ENCODE measurements at places on chromosomes 4 and X. TPM values are rescaled to one million over a fixed set of nuclear protein-coding genes. Genes with fewer than 3 reads are reported as not detected.

FREM3 gene
- not detected for total RNA-seq

MYOZ2 gene
- total RNA-seq, result 0.29 TPM

DNA sequence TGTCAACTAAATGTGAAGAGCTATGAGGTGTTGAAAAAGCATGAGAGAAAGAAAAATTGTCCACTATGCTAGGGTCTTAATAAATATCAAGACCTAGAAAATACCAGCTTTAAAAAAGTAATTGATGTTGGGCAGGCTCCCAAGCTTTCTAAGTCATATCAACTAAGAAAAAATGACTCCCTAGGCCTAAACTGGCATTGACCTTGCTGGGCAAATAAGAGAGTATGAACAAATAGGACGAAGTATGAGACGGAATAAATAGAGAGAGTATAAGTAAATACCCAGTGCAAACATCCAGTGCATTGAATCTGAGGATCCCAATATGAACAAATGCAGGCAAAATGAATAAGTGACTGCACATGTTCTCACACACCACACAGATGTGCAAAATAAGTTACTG, 3.2 kb downstream of the KDR start:
- no peak overlapping the region for H3K27ac ChIP-seq
- H3K4me1 ChIP-seq, result no peaks in the 10 kb centered on the region
- peaks cover 26% of the 10 kb centered on the region for H3K27me3 ChIP-seq
- H3K36me3 ChIP-seq, result no peaks in the 10 kb centered on the region
- no peak for DNase-seq

DNA sequence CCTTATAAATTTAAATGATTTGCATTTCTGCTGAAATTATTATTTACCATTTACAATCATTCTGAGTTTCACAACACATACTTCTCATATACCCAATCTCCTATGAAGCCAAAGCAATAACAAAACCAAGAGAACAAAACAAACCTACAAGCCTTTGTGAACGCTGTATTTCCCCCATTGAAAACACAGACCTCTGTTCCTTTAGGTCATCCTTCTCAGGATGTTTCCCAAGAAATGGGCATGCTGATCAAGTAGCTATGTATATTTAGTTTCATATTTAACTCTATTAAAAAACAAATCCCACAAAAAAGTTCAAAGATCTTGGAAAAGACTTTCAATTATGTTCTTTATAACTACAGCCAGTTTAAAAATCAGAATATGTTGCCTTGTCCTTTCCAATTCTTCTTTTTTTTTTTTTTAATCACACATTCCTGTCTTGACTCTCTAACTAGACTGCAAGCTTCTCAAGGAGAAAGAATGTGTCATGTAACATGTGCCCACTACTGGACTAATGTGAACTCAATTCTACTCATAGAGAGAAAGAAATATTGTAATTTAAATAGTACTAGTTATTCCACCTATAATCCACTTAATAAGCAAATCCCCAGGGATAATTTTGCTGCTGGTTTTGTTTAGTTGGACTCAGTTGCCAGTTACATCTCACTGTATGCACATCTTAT, 84.3 kb upstream of the PRSS48 start:
- H3K36me3 ChIP-seq, result no peaks in the 10 kb centered on the region
- no peak for DNase-seq
- H3K4me1 ChIP-seq, result peaks cover 20% of the 10 kb centered on the region
- H3K27me3 ChIP-seq, result no peaks in the 10 kb centered on the region
- H3K4me3 ChIP-seq, result no peak overlapping the region
- H3K27ac ChIP-seq, result no peak overlapping the region

- peaks cover 27% of the 10 kb centered on the region for H3K4me1 ChIP-seq
- H3K27me3 ChIP-seq, result no peaks in the 10 kb centered on the region
- H3K27ac ChIP-seq, result no peak overlapping the region
- no peak overlapping the region for H3K4me3 ChIP-seq
Measured at GRCh38 chr4:186762361-186762760, 38.7 kb upstream of the FAT1 start.

DNA sequence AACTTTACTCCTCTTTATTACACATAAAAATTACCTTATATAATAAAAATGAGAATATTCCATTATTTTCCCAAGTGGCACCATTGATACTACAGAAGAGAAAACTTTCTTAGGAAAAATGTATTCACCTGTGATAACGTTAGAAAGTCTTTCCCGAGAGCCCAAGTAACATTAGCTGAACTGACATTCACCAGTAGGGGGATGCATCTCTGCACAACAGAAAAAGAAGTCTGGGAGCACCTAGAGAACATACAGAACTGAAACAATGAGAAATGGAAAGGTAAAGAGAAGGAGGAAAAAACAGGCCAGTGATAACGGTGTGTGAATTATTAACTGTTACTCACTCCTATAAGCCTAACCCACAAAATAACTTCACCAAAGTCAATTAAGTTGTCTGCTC, 423.3 kb downstream of the CENPC start:
- no peak for DNase-seq
- no peak overlapping the region for H3K27ac ChIP-seq
- no peaks in the 10 kb centered on the region for H3K27me3 ChIP-seq
- H3K36me3 ChIP-seq, result no peaks in the 10 kb centered on the region
- H3K4me3 ChIP-seq, result no peak overlapping the region

DNA sequence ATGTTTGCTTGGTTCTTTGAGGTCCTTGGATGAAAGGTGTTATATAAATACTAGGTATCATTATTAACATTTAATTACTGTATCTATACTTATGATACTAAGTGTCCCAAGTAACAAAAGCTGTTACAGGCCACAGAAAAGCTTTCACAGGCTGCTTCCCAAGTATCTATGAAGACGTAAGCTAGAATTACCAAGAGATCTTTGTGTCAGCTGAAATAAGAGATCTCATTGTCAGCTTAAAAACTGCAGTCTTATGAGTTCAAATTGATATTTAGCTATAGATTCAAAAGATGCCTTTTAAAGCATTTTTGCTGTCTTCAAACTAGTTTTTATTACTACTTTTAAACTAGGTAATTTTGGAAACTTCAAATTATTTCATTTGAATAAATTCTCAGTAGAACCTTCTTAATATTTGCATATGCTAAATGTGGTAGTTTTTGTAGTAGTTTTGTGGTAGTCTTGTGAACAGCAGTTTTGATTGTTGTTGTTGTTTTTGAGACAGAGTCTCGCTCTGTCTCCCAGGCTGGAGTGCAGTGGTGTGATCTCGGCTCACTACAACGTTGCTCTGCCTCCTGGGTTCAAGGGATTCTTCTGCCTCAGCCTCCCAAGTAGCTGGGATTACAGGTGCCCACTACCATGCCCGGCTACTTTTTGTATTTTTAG, 170.0 kb upstream of the RPL34 start:
- no peaks in the 10 kb centered on the region for H3K36me3 ChIP-seq
- H3K27ac ChIP-seq, result no peak overlapping the region
- no peaks in the 10 kb centered on the region for H3K27me3 ChIP-seq
- DNase-seq, result no peak
- H3K4me3 ChIP-seq, result no peak overlapping the region
